ENCODE measurements at places on chromosomes 2 and 18.

GRCh38 chr2:191114403-191114886 is 36.3 kb downstream of the STAT4 start:
- no peak for DNase-seq

DNA sequence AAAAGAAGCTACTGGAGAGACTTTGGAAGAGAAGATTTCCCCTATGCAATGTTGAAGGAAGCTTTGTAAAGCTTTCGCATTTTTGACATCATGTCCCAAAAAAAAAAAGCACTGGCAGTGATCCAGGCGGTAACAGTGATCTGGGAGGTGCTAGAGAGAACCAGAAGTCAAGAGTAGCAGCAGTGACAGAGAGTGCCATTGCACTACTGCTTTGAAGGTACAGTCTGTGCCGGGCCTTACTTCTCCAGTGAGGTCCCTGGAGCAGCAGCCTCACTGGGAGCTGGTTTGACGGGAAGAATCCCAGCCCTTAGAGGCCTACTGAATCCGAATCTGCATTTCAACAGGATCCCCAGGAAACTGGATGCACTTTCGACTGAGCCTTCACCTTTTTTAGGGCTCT is 50.9 kb upstream of the ATL2 start:
- no peak for DNase-seq

DNA sequence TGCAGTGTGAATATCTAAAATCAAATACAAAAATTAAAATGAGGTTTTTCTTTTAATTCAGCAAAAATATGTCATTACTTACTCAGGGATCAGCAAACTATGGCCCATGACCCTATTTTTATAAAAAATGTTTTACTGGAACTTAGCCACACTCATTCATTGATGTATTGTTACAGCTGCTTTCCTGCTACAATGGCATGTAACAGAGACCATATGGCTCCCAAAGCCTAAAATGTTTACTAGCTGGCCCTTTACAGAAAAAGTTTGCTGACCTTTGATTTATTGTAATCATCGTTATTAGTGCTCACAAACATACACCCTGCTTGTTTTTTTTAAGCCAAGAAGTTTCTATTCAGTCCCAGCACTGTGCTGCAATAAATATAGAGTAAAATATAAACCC is 120.3 kb downstream of the PLA2R1 start:
- no peak for DNase-seq

GRCh38 chr18:11998193-11998592 is 16.9 kb downstream of the IMPA2 start:
- no peak for DNase-seq

DNA sequence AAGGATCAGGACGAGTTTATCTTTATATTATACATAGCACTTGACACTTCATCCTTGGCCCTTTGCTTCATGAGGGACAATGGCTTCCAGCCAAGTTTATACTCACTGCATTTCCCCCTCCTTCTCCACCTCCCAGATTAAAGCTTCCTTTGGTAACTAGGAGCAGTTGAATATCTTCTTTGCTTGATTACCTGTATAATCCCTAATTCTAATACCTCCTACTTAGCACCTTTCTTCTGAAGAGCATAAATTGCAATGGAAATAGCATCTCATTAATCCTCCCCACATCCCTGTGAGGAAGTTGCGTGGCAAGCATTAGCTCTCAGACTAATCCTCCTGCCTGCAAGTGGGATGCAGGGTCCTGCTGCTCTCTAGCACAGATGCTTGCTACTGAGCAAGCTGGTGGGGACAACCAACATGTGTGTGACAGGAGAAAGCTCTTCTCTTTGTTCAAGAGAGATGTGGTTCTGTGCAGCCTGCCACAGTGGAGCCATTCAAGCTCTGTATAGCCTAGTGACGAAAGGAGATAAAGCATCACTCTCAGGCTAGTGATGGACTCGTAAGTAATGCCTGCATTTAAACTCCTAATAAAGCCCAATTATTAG is 19.1 kb downstream of the KLHL14 start:
- DNase-seq, result no peak

DNA sequence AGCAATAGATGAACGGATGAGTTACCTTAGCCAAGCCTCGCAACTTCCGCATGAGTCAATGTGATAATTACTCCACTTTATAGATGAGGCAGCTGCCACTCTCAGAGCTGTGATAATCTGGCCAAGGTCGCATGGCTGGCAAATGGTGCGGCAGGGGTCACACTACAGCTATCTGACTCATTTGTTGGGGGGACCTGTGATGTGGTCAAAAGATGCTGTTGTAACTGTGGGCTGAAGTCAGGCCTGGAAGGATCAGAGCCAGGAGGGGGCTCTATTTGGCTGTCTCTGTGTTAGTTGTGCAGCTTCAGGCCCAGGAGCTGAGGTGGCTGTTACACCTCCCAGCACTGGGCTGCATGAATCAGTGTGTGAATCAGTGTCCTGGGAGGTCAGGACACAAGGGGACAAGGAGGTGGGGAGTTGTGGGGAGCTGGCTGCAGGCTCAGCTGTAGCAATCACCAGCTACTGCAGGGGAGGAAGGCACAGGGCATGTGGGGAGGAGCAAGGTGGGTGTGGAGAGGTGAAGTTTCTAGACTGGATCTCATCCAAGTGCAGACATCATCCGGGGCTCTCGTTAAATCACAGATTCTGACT is 33.1 kb downstream of the NGEF start:
- no peak for DNase-seq

DNA sequence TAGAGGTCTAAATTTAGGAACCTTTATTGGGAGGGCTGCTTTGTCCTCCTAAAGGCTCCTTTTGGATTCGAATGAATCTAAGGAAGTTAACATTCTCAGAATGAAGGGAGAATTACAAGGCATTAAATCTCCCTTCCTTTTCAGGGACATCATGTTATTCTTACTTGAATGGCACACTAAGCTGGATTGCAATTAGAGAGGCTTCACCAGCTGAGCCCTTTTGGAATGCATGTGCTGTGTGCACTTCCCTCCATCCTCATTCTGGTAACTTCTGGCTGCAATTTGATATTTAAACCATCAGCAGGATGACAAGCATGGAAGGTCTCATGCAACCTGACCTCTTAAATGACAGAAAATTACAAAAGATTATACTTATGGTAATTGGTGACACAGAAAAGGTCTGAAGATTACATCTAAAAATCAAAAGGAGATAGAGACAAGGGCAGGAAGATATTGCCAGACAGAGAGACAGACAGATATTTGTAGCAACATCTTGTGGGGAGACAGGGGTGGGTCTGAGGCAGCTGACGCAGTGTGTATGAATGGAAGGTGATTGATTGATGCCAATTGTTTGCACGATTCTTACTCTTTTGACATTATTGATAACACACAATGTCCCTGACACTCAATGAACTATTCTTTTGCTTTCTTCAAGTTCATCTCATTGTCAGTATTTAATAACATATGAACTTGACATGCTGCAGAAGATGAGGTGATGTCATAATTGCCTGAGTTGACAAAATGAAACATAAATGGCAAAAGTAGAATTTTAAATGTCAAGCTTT is 570.8 kb upstream of the GYPC start:
- DNase-seq, result no peak

DNA sequence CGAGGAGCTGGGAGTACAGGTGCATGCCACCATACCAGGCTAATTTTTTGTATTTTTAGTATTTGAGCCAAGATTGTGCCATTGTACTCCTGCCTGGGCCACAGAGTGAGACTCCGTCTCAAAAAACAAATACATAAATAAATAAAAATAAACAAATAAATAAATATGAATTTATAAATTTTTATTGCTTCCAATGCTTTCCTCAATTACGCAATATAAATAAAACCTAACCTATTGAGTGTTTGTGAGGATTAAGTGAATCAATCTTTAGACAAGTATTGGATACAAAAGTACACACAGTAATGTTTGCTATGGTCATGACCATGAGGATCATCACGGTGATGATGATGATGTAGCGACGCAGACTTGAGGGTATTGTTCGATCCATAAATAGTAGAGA is 257.4 kb downstream of the ASXL3 start:
- DNase-seq, result no peak

GRCh38 chr2:241316825-241317224 is 1.1 kb downstream of the SEPTIN2 start:
- DNase-seq, result no peak

DNA sequence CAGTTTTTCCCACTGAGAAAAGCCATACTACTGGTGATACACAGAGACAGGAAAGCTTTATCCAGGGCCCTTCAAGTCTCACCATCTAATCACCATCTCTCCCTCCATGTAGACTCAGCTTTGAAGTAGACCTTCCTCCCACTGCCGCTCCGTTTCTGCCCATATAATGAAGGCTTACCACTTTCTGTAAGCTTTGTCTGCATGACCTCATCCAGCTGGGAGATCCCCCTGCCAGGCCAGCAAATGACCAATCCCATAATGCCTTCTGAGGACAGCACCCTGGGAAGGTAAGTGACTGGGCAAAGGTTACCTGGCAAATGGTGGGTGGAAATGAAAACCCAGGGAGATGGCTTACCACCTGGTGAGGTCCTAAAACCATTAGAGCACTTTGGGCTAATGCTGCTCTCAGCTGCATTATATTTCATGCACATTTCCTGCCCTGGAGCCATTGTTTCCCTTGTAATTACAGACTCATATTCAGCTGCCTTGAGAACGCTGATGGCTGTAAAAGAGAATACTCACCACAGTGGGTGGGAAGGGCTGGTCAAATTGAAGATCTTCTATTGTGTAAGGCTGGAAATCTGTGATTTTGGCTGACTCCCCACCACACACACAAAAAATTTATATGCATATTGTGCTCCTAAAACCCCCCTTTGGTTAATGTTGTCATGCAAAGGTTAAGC is 350.7 kb upstream of the SYT4 start:
- DNase-seq, result no peak

Measured in H1 (cell line).